ENCODE measurements at places on chromosomes 2 and 18.

GRCh38 chr18:70376914-70377258 lies 88.0 kb downstream of the SOCS6 start:
- DNase-seq: no peak

DNA sequence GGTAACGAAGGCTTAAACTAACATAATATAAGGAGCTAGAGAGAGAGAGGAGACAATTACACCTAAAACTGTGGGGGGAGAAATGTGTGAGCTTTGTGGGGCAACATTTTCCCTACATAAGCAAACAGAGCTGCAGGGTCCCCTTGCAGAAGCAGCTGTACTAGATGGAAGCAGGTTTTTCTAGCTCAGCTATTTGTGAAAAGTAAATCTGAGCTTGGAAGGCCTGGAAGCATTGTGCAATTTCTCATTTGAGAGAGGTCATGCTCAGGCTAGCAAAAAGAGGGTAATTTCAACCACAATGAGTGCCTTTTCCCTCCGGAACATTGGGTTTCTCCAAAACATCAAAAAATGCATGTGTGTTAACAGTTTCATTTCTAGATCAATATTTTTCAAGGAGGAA lies 130.0 kb downstream of the ARL4C start:
- DNase-seq: no peak

DNA sequence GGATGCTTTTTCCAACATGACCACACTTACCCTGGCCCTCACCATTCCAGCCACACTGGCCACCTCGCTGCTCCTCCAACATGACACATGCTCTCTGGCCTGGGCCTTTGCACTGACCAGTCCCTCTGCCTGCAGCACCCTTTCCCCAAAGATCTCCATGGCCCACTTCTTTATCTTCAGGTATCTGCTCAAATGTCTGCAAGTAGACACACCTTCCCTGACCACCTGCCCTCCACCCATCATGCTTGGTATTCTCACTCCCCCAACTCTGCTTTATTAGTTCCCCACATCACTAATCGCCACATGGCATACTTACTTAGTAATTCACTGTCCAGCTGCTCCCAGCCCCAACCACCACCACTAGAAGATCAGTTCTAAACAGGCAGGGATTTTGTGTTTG lies 214.2 kb downstream of the BCL11A start:
- no peak for DNase-seq

- no peak for DNase-seq
Measured at GRCh38 chr2:16050261-16050907, 110.0 kb downstream of the MYCN start.

DNA sequence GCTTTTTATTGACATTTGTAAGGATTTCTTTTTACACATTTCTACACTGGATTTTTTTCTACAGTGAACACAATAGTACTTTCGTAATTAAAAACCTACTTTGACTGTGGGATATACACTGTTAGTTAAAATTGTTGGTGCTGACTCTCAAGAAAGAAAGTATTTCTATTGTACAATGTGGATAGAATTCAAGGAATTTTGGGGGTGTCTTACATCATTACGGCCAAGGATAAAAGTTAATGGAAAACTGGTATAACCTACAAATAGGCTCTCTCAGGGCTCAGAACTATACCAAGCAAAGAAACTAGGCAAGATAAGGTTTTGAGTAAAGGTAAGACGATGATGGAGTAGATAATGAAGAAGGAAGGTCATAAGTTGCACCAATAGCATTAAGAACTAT lies 198.4 kb upstream of the PARD3B start:
- DNase-seq: no peak

DNA sequence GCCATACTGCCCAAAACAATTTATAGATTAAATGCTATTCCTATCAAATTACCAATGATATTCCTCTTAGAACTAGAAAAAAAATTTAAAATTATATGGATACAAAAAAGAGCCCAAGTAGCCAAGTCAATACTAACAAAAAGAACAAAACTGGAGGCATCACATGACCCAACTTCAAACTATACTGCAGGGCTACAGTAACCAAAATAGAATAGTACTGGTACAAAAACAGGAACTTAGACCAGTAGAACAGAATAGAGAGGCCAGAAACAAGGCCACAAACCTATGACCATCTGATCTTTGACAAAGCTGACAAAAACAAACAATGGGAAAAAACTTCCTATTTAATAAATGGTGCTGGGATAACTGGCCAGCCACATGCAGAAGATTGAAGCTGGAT lies 86.1 kb upstream of the KYNU start:
- DNase-seq: no peak

- no peak for DNase-seq
Measured at GRCh38 chr2:155145758-155146229, 447.3 kb downstream of the KCNJ3 start.

GRCh38 chr2:20451761-20452499 lies 5.1 kb downstream of the RHOB start:
- no peak for DNase-seq

DNA sequence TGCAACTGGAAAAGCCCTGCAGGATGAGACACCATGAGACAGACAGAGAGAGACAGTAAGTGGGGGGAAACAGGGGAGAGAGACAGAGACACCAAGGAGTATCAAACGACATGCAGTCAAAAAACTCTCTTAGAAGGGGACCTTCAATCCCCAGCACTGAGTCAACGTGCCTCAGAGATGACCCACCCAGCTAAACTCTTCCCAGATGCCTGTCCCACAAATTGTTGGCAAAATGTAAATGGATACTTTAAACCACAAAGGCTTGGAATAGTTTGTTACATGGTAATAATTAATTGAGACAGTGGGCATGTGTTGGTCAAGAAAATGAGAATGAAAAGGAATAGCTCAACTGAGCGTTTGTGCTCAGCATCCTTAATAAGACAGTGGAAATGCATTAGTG lies 98.3 kb downstream of the GRB14 start:
- no peak for DNase-seq

DNA sequence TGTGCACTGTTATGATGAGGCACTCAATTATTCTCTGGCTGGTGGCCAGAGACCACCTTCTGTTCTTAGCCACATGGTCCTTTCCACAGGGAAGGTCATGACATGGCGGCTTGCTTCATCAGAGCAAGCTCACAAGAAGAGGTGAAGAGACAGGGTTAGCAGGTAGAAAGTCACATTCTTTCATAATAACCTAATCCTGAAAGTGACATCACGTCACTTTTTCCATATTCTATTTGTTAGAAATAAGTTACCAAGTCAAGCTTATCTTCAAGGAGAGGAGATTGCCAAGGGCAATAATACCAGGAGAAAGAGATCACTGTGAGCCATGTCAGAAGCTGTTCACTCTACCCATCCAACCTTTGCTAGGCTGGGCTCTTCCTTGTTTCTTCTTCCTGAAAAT lies 139.4 kb downstream of the OSR1 start:
- DNase-seq: no peak

GRCh38 chr2:168145011-168145410 lies 102.4 kb downstream of the STK39 start:
- no peak for DNase-seq

- DNase-seq: no peak
Measured at GRCh38 chr2:169336695-169337094, 25.6 kb downstream of the LRP2 start.

DNA sequence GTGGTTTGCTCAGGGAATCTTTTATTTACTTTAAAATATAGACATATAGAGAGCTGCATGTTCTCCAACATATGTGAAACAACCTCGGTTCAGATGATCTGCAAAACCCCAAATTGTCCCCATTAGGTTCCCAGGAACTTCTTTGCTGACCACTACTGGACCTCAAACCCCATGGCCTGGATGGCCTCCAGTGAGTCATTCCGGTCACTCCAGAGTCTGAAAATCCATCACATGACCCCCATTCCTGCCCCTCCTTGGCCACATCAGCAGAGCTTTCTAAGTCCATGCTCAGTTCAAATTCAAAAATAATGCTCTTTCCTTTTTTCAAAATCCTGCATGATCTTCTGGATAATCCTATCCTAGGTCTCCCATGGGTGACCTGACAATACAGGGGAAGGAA lies 271.0 kb downstream of the TNS1 start:
- no peak for DNase-seq

DNA sequence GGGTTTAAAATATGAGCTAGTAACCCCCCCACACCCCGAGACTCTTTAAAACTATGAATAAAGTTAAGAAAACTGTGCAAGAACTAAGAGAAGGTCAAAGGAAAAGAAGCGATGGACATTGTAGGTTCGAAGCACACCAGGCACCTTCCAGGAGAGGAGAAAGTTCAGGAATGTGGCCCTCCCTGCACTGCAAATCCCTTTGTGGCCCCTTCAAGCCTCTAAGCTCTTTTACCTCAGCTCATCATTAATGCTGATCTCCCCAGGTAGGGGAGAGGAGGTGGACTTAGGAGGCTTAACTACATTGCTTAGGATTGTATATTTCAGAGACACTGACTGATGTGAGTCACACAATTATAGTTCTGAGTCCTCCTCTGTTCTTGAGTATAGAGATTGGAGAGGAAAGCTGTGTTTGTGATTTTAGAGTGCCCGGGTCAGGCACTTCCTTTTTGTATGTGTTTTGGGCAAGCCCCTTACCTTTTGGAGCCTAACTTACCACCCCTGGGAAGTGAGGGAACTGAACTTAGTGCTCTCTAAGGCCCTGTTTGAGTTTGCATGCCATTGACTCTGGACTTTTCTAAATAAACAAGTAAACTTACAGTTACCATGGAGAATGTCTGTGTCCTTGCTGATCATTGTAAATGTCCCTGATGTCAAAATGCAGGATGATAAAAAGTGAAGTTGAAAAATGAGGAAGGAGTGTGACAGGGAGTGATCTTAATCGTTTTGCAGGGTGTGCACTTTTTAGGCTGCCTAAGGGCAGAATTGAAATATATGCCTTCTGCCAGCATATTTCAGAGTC lies 140.8 kb upstream of the ZEB2 start:
- no peak for DNase-seq

DNA sequence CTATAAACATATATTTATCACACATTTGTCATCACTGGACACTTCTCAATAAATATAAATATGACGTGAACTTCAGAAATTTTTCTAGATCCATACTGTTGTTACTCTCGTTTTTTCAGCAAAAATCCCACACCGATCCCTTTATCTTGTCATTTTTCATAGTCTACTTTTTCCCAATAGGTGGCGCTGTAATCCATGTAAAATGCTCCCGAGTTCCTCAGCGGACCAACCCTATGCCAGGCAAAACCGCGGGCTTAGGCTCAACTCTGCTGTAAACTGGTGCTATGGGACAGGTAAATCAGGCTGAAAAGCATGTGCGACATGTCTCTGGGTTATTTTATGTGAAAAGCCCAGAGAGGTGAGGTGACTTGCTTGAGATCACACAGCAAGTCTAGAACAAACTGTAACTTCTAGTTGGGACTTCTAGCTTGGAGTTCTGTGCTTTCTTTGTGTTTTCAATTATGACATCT lies 104.0 kb downstream of the COBLL1 start:
- no peak for DNase-seq

Data from anterior cingulate cortex (tissue), 58 donors.